ENCODE measurements at places on chromosomes 16 and 17.

- DNase-seq, result peak; percentile 67
Measured at GRCh38 chr16:53055541-53056391, 975 bp downstream of the CHD9 start.

DNA sequence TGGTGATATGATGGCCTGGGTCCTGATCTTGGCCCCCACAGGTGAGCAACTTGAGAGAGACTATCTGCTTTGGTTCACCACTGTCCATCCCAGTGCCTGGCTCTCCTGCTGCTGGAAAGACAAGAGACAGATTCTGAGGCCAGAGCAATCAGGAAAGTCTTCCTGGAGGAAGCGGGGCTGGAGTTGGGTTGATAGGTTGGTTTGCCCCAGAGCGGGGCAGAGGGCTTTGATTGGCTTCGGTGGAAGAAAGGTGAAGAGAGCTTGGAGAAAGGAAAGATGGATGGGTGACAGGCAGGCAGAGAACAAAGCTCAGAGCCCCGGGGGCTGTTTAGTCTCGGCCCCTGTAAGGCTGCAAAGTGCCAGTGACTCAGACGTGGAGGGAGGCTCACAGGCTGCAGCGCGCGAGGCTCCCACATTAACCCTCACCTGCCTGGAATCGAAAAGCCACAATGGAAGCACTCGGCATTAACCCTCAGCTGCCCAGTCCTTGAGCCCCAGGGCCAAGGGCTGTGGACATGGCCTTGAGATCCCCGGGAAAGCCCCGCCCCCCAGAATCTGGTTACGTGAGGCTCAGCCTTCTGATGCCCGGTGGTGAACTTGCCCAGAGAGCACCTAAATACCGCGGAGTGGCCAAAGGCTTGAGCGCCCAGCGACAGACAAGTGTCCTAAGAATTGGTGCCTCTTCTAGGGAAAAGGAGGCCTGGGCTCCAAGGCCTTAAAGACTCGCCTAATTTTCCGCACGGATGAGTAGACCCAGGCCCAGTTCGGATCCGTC, 996 bp upstream of the CPNE2 start:
- peak; percentile 85 for DNase-seq

- DNase-seq, result peak; percentile 29
Measured at GRCh38 chr17:29760279-29761039, 137.7 kb upstream of the CORO6 start.

- no peak for DNase-seq
Measured at GRCh38 chr17:31490671-31491375, 99.3 kb downstream of the RAB11FIP4 start.

DNA sequence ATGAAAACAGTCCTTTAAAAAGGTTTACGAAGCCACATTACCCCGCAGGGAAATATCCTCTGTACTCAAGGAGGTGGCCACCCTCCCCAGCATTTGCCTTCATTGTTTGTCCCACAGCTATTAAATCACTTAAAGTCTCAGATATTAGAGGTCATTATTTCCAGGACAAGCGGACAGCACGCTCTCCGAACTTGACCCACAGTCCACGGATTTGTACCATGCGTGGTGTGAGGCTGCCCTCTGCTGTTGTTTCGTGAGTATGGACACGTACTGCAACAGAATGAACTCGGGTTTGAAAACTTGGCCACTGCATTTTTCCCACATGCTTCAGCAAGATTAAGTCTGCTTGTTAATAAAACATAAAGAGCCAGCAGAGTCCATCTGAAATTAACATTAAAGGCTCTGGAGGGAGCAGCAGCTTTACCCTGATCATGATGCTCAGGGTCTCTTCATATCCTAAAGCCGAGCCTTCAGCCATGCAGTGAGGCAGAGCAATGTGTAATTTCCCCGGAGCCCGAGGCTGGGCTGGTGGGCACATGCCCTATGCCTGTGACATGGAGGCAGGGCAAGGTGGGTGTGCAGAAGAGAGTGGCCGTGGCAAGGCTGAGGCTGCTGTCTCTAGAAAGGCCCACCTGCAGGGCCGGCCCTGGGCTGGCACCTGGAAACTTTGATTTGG, 19.7 kb downstream of the MEAK7 start:
- peak; percentile 57 for DNase-seq

- DNase-seq, result no peak
Measured at GRCh38 chr17:43952351-43952723, 1.4 kb downstream of the PYY start.

DNA sequence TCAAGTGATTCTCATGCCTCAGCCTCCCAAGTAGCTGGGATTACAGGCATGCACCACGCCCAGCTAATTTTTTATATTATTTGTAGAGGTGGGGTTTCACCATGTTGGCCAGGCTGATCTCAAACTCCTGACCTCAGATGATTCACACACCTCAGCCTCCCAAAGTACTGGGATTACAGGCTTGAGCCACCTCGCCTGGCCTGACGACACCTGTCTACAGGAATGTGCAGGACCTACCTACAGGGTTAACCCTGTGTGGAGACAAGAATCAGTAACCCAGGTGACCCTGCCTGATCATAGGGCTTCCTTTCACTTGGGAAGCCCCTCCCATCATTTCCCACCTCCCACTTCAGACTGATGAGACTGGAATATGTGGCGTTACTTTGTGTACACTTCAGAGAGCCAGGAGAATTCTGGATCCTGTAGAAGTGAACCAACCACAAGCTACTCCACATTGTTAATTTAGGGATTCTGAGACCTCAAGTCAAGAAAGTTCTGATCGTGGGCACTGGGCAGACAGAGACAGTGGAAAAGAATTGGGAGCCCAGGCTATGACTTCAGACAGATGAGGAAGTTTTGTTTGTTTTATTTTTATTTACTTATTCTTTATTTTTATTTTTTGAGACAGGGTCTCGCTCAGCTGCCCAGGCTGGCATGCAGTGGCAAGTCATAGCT, 5.7 kb upstream of the MILR1 start:
- DNase-seq, result no peak

- no peak for DNase-seq
Measured at GRCh38 chr17:9240659-9241370, 219.5 kb downstream of the NTN1 start.

GRCh38 chr17:2192367-2193057, 111.1 kb downstream of the SMG6 start:
- DNase-seq, result peak; percentile 99

GRCh38 chr16:10088380-10088793, 93.8 kb downstream of the GRIN2A start:
- no peak for DNase-seq

- no peak for DNase-seq
Measured at GRCh38 chr17:82245134-82246039, 16.5 kb downstream of the SLC16A3 start.

DNA sequence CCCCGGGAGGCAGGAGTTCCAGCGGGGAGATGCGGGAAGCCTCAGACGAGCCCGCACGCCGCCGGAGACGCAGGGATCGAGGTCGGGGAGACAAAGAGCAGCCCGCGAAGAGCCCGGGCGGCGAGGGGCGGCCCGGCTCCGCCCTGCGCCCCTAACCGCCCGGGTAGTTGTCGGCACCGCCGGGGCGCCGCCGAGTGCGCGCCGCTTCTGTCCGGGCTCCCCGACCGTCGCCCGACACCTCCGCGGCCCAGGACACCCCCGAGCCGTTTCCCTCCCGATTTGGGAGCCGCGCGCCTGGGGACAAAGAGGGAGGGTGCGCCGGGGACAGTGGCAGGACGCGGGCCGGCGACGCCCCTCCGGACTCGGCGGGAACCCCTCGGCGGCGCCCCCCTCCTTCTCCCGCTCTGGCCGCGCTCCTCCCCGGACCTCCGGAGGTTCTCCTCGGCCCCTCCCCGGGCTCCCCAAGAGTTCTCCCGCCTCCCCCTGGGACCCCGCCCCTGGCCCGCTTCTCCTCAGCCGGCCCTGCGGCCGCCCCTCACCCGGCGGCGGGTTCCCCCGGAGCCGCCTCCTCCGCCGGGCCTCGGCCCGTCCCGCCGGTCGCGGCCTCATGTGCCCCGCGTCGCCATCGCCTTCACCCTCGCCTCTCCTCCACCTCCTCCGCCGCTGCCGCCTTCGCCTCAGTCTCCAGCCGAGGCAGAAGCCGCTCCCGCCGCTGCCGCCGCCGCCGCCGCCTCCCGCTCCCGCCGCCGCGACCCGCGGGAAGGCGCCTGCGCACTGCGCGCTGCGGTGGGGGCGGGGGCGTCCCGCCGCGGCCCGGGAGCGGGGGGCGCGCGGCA, at the start of gene GJC1:
TSS of gene GJC1 (minus strand) at position 765 of the 836 bp plus-strand sequence. CDS start 24,470 bp downstream, outside the sequence.
- peak; percentile 84 for DNase-seq

DNA sequence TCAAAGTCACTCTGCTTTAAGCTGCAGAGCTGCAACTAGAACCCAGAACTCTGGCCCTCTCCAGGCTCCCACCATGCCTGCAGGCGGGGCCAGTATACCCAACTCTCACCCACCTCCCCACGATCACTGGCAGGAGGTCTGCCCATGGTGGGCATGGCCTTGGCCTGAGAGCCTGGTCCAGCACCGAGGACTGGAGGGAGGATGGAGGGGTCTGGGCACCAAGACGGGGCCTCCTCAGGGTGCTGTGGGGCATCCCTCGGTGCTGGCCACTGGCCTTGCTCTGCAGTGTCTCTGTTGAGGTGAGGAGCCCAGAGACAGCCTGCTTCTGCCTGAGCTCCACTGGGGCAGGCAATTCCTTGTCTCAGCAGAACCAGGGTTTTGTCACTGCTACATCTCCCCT, 1.5 kb upstream of the KRT16 start:
- no peak for DNase-seq

DNA sequence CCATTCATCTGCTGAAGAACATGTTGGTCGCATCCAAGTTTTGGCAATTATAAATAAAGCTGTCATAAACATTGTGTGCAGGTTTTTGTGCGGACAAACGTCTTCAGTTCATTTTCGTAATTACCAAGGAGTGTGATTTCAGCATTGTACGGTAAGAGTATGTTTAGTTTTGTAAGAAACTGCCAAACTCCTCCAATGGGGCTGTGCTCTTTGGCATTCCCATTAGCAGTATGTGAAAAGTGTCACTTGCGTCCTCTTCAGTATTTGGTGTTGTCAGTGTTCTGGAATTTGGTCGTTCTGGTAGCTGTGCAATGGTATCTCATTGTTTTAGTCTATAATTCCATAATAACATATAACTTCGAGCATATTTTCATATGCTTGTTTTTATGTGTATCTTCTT, 120.9 kb downstream of the BCAS3 start:
- no peak for DNase-seq

DNA sequence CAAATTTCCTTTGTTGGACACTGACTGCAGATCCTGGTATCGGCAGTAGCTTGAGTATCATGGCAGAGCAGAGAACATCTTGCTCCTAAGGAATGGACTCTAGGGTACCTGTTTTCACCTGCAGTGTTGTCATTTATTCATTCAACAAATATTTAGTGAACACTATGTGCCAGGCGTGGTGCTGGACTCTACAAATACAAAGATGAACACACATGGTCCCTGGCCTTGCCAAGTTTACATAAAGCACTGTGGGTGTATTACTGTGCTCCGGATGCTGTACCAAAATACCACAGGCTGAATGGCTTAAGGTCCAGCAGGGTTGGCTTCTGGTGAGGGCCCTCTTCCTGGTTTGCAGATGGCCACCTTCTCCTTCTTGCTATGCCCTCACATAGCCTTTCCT, 14.2 kb upstream of the CCR7 start:
- DNase-seq, result no peak

DNA sequence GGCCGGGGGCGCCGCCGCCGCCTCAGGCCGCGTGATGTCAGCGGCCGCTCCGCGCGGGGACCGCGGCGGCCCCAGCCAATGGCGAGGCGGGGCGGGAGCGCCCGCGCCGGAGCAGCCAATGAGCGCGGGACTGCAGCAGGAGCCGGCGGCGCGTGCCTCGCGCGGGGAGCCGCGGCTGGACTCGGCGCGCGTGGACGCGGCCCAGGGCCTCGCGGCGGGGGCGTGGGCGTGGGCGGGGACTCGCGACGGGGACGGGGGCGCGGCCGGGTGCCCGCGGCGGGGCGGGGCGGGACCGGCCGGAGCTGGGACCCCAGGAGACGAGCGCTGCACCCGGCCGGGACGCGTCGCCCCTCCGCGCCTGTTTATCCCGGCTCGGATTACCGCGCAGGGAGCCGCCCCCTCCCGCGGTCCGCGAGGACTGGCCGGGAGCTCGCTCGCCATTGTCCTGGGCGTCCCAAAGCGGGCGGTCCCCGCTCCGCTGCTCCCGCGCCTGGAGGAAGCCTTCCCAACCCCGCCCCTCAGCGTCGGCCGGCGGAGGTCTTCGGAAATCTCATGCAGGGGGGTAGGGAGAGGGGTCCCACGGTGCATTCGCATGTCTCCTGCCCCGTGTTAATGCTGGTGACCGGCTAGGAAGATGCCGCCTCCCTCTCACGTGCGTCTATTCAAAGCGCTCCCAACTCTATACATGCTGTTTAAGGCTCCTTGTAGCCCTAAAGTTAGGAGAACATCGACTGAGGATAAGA, at the start of gene RNF157:
TSS of gene RNF157 (minus strand) at position 33 of the 743 bp plus-strand sequence. CDS start 253 bp downstream, outside the sequence.
- DNase-seq, result peak; percentile 56

- DNase-seq, result no peak
Measured at GRCh38 chr17:79654960-79655382, 44.1 kb upstream of the RBFOX3 start.

DNA sequence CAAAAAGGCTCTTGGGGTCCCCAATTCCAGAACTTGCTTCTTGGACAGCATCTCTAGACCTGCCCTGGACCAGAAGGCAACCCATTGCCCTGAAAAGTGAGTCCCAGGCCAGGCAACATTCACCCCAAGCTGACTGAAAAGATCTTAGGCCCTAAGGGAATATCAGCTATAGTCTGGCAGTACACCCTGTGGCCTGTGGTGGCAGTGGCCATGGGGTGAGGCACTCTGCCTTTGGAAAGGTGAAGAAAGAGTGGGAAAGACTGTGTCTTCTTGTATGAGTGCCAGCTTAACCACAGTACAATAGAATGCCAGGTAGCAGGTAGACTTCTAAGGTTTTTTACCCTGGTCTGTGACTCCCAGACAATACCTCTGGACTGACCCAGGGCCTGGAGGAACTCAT, 564.5 kb downstream of the CDH8 start:
- DNase-seq, result no peak

GRCh38 chr16:79082970-79083369, 517.6 kb downstream of the MAF start:
- no peak for DNase-seq

GRCh38 chr16:2500918-2501750, 12.6 kb upstream of the ATP6V0C start:
- DNase-seq, result peak; percentile 70

- peak; percentile 29 for DNase-seq
Measured at GRCh38 chr16:69113216-69113615, 7.8 kb downstream of the HAS3 start.

DNA sequence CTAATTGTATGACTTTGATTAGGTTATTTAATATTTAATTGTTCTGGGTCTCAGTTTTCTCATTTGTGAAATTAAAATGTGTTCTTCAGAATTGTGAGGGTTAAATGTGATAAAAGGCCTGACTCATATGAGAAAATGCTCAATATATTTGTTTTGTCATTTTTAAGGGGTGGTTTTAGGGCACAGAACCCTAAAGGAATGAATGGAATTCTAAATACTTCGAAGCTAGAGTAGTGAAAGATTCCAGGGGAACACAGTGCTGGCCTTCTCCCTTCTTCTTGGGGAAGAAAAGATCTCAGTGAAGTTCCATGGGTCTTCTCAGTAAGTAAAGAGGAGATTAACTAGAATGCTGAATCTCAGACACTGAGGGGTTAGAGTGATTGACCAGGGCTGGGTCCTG, 3.9 kb upstream of the SMPD3 start:
- DNase-seq, result peak; percentile 41
